ENCODE measurements at places on chromosomes 13 and 19.

DNA sequence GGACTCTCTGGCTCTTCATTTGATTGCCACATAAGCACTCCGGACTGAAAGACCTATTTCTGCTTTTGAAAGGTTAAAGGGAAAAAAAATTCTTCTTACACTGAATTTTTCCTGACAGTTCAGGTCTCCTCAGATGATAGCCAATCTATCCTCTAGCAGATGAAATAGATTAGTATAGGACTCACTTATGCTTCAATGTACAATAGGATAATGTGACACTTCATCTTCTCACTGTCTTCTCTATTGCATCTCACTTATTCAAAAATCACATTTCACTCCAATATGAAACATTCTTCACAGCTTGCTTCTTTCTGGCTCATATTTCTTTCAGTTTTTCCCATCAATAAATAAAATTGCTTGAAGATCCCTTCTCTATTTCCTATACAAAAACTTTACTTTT, 860.9 kb upstream of the SLITRK6 start:
- no peak for DNase-seq

DNA sequence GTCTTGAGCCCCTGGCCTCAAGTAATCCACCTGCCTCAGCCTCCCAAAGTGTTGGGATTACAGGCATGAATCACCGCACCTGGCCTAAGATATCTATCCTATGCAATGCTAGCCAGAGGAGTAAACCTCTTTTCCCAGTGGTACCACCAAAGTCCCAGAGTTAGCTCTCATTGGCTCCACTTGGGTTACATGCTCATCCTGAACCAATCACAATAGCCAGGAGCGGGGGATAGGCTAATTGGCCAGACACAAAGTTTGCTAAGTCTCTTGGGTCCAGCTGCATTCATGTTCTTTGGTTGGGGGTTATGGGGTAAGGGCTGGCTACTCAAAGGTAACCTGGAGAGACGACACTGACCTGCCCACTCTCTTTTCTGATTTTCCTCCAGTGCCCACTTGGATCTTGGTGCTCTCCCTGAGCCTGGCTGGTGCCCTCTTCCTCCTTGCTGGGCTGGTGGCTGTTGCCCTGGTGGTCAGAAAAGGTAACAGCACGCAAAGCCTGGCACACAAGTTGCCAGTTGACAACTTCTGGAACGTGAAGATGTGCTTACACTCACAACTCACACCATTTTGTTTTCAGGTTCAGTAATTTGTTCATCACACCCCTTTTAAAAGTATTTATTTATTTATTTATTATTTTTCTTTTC, 7.8 kb downstream of the C19orf38 start:
- DNase-seq: no peak

DNA sequence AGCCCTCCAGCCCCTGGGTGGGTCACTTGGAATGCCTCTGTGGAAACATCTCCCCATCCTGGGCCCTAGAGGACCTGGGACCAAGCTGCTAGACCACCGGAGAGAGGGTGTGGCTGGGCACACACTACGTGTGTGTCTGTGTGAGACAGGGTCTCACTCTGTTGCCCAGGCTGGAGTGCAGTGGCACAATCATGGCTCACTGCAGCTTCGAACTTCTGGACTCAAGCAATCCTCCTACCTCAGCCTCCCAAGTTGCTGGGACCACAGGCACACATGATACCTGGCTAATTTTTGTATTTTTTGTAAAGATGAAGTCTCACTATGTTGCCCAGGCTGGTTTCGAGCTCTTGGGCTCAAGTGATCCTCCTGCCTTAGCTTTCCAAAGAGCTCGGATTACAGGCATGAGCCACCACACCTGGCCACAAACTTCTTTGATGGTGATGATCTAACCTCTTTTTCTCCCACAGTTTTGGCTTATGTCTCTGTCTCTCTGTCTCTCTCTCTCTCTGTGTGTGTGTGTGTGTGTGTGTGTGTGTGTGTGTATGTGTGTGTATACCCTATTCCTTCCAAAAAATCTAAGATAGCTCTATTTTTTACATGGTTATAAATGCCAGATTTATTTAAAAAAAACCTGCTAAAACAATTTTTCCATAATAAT, 32.1 kb upstream of the SLC7A9 start:
- no peak for DNase-seq

DNA sequence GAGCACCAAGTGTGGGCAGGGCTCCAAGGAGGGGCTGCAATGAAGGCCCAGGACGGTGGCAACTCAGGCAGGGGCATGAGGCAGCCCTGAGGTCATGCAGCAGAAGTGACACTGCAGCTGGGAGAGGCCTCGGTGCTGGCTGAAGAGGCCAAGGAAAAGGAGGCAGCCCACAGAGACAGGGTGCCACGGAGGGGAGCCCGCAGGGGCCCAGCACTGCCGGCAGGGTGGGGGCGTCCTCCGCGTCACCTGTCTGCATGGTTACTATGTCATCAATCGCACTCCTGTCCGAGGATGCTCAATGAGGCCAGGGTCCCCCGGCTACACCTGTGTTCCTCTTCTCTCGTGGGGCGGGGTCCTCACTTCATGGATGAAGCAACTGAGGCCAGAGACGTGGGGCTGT, 123.1 kb downstream of the TUBA3C start:
- no peak for DNase-seq

DNA sequence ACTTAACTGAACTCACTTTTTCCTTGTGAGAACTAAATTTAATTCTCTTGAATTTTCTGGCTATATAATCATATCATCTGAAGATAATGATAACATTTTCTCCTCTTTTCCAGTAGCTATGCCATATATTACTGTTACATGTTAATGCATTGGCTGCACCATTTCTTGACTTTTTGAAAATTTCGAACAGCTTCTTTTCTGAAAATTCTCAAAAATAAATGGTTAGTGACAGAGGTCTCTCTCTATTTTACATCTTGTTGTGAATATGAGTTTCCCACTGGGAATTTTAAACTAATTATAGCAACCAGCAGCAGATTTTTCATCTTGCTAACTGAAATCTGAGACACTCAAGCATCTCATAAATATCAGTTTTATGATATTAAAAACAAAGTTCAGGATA, 30.6 kb downstream of the MBNL2 start:
- DNase-seq: no peak

All from NCI-H526 treated with DMSO at 0.1 percent for 48 hours (cell line).